Stimulated activated CD4-positive, alpha-beta T cell treated with anti-CD3 and anti-CD28 coated beads, Interleukin-12 subunit alpha, Interleukin-12 subunit beta, amount 100 ng/mL, for 24 hours (primary cell): ENCODE measurements at places on chromosomes 11 and 22.

DNA sequence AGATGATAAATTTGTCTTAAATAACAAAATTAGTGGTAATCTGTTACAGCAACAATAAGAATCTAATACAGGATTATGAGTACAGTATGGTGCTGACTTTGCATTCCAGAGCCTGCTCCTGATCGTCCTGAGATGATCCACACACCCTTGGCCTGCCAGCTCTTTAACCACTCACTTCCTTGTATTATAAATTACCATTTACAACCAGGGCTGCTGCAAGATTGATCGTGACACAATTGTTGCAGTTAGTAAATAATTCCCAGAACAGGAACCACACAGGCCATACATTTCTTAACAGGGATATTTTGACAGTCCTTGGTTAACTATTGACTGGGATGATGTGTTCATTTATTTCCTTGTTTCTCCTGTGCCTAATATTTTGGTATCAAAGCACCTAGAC lies 3.8 kb upstream of the CBLIF start:
- DNase-seq = no peak

DNA sequence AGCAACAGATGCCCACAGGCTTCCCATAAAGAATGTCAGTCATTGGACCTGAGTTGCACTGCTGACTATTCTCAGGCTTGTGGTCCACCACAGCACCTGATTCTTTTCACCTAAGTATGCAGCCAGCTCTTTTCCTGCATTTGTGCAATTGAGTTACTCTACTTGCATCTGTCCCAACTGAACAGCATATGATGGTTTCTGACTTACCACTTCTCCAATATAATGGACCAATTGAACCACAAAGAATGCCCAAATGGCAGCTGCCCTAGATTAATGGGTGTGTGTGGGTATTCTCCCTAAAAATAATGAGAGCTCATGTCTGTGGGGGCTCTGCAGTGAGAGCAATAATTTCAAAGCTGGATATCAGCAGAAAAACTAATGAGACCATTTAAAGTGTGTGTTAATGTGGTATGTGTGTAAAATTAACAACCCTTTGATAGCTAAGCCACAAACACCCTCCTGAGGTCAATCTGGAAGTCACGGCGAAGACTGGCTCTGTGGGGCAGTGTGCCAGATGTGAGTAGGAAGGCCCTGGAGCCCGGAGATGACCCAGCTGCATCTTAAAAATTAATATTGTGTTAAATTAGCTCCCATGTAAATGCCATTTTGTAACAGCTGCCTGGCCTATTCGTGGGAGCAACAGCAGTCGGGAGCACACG lies 43.8 kb downstream of the SC5D start:
- no peak for DNase-seq

DNA sequence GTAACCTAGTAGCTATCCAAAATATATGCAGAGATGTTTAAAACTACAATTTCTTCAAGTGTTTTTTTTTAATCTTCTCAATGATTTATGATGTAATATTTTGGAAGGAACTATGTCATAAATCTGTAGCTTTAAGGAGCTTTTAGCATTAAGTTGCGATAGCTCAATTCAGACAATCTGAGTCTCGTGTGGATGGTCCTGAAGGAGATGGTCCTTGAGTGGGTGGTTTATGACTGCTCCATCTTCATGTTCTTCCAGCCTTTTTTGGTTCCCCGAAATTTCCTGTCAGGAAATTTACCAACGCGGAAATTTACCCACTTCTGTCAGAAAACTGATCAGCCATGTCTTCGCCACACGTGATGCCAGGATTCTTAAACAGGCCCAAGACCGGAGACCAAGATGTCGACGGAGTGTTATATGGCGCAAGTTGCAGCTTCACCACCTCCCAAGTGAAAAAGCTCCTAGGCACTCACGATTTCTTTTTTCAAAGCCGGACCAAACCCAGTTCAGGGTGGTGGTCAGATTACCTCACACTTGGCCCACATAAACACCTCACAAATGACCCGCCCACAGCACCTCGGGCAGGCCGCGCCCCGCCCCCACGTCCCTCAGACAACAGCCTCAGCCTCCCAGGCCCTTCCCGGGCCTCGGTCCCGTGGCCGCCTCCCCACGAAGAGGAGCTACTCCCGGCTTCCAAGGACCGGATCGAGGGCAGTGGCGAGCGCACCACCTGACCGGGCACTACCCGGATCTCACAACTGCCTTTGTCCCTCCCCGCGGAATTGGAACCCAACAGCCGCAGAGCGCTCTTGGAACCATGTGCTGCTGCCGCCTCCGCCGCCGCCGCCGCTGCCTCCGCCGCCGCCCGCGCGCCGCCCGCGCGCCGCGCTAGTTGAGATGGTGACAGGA lies at the start of gene MORC2:
Gene MORC2 (minus strand): TSS at position 760 of the 909 bp plus-strand sequence. CDS start 885 bp downstream, outside the sequence.
- no peak for DNase-seq

DNA sequence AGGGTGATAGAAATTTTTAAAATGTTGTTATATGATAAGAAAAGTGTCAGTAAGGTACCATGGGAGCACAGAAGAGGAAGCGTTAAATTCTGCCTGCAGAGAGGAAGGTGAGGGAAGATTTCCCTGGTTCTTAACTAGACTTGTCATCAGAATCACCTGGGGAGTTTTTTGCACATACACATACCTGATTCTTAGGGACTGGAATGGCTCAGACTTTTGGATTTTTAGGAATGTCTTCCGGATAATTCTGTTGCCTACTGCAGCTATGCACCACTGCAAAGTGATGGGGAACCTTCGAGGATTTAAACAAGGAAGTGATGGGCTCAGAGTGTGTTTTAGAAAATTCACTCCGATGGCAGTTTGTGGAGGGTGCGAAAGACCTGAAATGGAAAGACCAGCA lies 21.9 kb downstream of the STX3 start:
- DNase-seq = no peak

GRCh38 chr11:127919206-127920000 lies 668.0 kb downstream of the ETS1 start:
- no peak for DNase-seq

DNA sequence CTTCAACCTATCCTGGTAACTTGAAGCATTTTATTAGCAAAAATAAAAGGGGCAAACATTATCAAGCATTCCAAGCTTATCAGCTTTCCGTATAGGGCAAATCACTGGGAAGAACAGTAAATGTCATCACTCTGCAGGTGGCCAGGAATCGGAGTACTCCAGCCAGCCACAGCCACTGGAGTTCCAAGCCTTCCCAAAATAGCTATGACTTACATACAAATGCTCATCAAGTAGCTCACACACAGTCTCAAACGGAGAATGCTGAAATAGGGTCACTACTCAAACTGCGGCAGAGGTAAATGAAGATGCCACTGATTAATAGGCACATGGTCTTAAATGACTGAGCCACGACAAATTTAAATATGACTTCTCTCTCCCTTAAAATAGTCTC lies 2.1 kb downstream of the USP28 start:
- no peak for DNase-seq

DNA sequence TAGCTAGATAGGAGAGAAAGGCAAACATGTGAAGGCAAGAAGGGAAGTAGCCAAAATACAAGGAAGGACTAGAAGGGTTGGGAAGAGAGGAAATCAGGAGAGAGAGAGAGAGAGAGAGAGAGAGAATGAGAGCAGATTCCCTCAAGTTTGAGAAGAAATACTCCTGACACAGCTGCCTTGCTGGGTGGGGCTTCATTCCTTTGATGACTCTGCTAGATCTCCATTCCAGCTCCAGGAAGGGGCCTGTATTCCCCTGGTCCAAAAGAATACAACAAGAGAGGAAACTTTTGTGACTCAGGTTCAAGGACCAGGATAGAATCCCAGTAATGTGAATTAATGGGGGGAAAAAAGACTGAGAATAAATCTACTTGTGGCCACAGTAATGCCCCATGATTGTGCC lies 62.9 kb upstream of the SPON1 start:
- DNase-seq = no peak

GRCh38 chr22:28021116-28021997 lies 102.3 kb upstream of the PITPNB start:
- DNase-seq = no peak

GRCh38 chr11:121291896-121292494 lies 576 bp upstream of the SC5D start:
- DNase-seq = no peak

DNA sequence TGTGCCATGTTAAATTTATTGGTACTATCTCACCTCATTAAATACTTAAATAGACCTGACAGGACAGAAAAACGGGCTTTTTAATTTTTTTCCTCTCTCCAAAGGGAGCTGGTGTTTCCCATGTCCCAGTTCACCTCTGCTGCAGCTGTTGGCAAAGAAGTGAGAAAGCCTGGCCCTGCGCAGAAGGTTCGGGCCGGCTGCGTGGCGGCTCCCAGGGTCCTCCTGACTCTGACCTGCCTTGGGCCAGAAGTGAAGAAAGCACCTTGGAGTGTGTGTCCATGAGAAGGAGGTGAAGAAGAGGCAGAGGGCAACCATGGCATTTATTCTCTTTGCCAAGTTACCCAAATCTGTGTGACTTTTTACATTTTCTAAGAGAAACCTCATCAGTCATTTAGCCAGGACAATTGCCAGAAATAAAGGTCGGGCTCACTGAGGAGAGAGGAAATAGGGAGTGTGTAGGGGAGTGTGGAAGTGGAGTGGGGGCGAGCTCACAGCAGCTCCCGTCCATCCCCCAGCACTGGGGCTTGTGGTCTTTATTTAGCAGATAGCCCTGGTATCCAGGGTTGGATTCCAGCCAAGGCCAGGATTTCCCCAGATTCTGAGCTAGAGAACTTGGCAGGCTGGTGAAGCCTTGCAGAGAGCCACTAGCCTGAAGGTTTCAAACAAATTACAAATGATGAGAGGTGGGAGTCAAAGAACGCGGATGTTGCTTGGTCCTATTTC lies 102.4 kb upstream of the CADM1 start:
- DNase-seq = no peak

- DNase-seq = no peak
Observed at GRCh38 chr22:31323578-31324550, 22.3 kb downstream of the PATZ1 start.

GRCh38 chr11:1205987-1206331 lies 16.9 kb upstream of the MUC5B start:
- DNase-seq = no peak

- no peak for DNase-seq
Observed at GRCh38 chr11:43556612-43557375, 123.7 kb upstream of the HSD17B12 start.

DNA sequence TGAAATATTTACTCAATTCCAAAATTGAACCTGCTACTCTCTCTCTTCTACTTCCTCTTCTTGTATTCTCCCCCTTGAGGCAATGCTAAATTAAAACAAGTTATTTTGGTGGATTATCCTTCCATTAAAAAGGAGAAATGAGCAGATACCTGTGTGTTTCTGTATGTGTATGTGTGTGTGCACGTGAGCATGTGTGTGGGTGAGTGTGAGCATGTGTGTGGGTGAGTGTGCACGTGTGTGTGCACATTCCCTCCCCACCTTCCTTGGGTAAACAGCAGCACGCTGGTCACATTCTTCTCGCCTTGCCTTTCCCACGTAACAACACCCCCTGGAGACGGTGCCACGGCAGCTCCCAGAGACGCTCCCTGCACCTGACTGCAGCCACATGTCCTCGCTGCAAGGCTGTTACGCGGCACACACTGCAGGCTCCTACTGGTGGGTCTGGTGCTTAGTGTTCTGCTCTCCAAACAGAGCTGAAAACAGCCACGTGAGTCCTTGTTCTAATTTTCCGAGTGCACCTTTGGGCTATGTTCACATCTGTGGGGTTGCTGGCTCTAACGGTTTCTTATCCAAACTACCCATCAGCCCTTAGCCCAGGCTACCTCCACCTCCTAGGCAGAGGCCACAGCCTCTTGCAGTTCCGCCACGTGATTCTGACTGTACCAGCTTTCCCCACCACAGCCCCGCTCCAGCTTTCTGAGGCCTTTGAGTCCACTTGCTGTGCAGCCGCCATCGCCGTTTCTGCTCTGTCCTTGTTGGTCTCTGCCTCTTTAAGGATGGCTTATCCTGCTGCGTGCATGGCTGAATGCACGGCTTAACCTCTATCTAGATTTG lies 123.4 kb downstream of the CTTN start:
- DNase-seq = no peak

DNA sequence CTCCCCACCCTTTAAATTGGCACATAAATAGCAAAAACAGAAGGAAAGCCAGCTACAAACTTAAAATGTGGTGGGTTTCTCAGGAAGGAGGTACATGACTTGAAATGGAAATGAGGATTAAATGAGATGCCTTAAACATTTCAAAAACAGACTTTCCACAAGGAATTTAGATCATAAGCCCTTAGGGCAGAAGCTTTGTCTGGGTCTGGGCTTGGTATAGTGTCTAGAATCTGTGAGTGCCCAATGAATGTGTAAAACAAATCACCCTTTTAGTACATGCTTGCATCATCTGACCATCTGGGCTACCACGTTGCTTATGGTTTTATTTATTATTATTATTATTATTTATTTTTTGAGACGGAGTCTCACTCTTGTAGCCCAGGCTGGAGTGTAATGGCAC lies 37.1 kb upstream of the CREB3L1 start:
- DNase-seq = no peak

GRCh38 chr11:5280582-5281102 lies 10.9 kb upstream of the HBE1 start:
- DNase-seq = peak; percentile 0

GRCh38 chr11:47225552-47226400 lies 11.0 kb downstream of the DDB2 start:
- DNase-seq = no peak

DNA sequence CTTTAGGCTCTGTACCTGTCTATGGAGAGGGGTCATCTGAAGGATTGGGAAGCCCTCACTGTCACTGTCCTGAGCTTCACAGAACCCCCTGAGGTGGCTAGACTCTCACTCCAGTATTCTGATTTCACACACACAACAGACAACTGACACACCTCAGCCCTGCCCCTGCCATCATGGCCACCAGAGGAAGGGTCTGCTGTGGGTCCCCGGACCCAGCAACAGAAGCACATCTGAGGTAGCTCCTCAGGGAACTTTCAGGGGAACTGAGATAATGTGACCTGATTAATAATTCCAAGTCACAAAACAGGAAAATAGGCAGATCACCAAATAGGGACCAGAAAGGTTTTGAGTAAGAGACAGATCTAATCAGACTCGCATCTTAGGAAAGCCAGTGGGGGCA lies 7.5 kb upstream of the C22orf39 start:
- DNase-seq = no peak

- no peak for DNase-seq
Observed at GRCh38 chr11:95095858-95096587, 6.4 kb downstream of the ENDOD1 start.

- no peak for DNase-seq
Observed at GRCh38 chr11:83454674-83455073, 168.5 kb upstream of the CCDC90B start.

GRCh38 chr22:36213586-36213985 lies 12.0 kb upstream of the APOL4 start:
- DNase-seq = no peak

DNA sequence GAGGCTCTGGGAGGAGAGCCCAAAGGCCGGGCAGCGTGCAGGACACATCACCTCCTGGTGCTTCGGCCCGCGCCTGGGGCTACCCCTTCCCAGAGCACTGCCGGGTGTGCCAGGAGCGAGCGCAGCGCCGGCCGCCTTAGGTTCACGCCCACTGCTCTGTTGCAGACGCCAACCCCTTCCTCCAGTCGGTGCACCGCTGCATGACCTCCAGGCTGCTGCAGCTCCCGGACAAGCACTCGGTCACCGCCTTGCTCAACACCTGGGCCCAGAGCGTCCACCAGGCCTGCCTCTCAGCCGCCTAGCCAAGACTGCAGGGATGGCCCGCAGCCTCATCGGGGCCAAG lies 79.0 kb downstream of the MED15 start:
- DNase-seq = no peak

- no peak for DNase-seq
Observed at GRCh38 chr11:46352063-46352841, 5.0 kb downstream of the DGKZ start.

GRCh38 chr11:83002522-83002921 lies 69.2 kb downstream of the RAB30 start:
- DNase-seq = no peak

GRCh38 chr11:6390718-6391469 lies 620 bp downstream of the SMPD1 start:
- DNase-seq = no peak
